ENCODE measurements at places on chromosomes 16 and 17.

DNA sequence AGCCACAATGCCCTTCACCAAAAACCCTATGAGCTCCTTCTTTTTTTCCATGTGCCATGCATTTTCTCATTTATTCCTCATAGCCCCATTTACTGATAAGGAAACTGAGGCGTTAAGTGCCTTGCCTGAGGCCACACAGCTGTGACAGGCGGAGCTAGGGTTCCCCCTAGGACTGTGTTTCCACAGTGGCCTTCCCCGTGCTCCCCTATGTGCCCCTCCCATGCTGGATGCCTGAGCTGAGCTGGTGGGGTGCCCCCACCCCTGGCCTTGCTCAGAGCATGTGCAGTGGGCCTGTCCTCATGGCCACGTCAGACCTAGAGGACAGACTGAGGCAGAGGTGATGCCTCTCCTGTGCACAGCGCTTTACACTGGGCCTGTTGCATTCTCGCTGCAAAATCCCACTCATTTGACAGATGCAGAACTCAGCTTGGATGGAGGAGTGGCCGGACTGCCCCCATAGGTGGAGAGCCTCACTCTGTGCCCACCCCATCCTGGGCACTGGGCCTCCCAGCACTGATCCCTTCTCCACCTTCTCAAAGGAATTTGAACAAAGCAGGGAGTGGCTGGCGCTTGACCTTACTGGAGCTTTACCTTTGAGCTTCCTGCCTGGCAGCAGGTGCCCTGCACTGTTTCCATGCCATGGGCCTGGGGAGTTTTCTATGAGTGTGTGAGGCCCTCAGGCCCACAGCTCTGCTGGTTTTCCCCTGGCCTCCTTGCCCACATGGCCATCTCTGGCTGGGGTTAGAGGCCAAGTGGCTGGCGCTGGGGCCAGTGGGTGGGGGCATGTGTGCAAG lies 2.6 kb downstream of the MAP2K3 start:
- DNase-seq: no peak

DNA sequence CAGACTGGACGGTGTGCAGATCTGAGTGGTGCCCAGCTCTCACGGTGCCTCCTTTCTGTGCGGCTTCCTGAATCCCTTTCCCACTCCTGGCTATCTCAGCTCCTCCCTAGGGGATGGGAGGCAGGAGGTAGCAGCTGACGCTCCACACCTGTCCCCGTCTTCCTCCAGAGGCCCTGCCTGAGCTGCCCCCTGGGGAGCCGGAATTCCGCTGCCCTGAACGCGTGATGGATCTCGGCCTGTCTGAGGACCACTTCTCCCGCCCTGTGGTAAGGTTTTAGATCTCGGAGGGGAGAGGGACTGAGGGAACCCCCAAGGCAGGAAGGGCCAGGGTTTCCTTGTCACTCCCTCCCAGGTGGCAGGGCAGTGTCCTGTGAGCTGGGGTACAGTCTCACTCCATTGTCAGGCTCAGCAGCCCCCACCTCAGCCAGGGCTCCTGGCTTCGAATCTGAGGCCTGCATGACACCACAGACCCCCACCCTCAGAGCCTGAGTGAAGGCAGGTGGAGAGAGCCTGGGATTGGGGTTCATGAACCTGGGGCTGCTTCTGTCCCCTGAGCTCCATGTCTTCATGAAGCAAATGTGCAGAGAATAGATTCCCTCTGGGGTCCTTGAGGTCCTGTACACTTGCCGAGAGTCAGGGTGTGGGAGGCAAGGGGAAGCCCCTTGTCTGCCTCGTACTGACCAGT lies 6.6 kb downstream of the DEF8 start:
- no peak for DNase-seq

GRCh38 chr16:51888016-51888415 lies 658.9 kb downstream of the TOX3 start:
- DNase-seq: no peak

DNA sequence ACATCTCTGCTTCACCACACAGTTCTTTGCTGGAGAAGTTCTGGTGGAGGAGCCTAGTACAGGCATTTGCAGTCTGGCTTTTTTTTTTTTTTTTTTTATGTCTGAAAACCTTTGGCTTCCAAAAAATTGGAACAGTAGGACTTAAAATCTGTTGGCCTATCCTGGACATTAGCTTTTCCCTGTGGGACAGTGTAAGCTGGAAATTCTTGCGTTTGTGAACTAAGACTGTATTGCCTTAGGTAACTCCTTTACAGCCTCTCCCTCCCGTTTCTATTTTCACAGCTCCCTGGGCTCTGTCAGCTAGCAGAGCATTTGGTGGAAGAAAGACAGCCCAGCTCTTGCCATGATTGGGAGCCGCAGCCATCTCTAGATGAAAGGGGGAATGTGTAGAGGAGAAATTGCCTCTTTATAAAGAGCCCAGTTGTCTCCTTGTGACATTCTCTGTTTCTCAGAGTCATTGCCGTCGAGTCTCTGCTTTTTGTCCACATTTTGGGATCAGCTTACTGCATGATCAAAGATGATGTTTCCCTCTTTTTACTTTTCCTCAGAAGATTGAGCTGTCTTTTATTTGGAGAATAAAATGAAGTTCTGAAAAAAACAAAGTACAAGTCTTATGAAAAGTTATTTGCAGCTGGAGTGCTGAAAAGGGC lies 227.5 kb downstream of the SPECC1 start:
- no peak for DNase-seq

DNA sequence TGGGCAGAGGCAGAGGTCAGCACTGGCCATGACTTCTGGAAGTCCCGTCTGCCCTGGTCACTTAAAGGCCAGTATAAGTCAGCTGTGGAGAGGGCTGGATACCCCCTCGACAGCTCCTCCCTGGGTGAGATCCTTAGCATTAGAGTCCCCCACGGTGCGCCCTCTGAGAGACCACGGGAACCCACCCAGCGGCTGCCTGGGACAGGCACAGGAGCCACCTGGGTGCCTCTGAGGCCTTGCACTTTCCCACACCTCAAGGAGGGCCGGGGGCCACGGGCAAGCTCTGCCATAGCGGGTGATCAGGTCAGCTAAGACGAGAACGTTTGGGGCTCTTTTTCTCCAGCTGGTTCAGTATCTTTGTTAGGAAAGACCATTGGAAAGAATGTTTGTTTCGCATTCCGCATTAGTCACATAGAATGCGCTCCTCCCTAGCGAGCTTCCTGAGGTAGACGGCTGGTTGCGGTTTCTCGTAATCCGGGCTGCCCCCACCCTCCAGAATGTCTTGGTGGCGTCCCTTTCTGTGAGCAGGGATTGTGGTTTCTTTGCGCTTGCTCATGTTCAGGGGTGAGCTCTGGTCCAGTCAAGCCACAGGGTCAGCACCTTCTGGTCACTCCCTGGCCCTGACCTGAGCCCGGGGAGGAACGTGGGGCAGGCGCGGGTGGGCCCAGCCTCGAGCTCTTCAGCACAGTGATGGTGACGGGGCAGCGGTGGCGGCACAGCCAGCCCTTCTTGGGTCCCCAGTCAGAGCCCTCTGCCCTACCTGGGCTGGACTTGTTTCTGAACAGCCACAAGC lies 25.2 kb downstream of the NME3 start:
- no peak for DNase-seq

GRCh38 chr17:60782742-60783141 lies 105.1 kb downstream of the BCAS3 start:
- DNase-seq: no peak

DNA sequence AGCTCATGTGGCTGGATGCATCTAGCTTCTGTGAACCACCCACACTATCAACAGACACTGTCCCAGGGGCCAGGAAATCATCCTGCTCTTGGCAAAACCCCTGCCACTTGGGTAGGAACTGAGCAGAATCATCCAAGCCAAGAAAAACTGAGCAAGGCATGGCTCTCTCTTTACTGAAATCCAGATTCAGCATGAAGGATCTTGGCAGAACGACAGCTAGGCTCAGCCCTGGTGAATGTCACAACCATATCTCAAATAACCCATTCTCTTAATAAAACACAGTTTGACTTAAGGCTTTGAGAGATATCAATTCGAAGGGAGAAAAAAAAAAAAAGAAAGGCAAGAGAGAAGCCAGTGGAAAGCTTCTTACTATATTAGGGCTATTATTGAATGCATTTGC lies 72.2 kb downstream of the MAF start:
- DNase-seq: no peak

GRCh38 chr17:32909787-32910369 lies 18.1 kb upstream of the TMEM98 start:
- peak; percentile 88 for DNase-seq

DNA sequence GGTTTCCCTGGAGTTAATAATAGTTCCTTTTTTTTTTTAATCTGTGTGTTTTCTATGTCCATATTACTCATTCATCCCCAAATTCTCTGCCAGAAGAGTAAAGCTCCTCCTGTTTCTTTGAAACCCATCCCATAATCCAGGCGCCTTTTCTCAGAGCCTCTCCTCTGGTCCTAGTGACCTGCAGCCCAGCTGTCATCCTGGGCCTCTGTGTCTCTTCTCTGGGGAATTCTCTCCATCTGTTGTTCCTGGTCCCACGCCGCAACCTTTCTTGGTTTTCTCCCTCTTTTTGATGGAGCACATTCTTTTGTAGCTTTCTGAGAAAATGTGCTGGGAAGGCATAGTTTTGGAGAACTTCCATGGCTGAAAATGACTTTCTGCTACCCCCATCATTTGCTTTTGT lies 10.2 kb downstream of the KATNB1 start:
- no peak for DNase-seq

GRCh38 chr16:14497245-14498082 lies 132.6 kb downstream of the PARN start:
- DNase-seq: no peak

- DNase-seq: no peak
These were observed 29.5 kb upstream of the ULK2 start for GRCh38 chr17:19897090-19897837.

- DNase-seq: no peak
These were observed 2.3 kb downstream of the ATP5MC1 start for GRCh38 chr17:48894886-48895285.

DNA sequence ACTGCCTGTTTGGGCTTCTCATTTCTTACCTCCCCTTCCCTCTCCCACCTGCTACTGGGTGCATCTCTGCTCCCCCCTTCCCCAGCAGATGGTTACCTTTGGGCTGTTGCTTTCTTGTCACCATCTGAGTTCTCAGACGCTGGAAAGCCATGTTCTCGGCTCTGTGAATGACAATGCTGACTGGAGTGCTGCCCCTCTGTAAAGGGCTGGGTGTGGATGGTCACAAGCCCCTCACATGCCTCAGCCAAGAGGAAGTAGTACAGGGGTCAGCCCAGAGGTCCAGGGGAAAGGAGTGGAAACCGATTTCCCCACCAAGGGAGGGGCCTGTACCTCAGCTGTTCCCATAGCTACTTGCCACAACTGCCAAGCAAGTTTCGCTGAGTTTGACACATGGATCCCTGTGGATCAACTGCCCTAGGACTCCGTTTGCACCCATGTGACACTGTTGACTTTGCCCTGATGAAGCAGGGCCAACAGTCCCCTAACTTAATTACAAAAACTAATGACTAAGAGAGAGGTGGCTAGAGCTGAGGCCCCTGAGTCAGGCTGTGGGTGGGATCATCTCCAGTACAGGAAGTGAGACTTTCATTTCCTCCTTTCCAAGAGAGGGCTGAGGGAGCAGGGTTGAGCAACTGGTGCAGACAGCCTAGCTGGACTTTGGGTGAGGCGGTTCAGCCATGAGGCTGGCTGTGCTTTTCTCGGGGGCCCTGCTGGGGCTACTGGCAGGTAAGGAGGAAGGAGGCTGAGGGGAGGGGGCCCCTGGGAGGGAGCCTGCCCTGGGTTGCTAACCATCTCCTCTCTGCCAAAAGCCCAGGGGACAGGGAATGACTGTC lies at the start of gene CD68:
Gene CD68 (plus strand): TSS at position 638 of the 833 bp plus-strand sequence. CDS start 40 bp downstream, at position 678.
- DNase-seq: peak; percentile 89

- DNase-seq: no peak
These were observed 2.6 kb upstream of the ZNF768 start for GRCh38 chr16:30528799-30529457.

- no peak for DNase-seq
These were observed 66.0 kb downstream of the BRIP1 start for GRCh38 chr17:61797283-61797682.

DNA sequence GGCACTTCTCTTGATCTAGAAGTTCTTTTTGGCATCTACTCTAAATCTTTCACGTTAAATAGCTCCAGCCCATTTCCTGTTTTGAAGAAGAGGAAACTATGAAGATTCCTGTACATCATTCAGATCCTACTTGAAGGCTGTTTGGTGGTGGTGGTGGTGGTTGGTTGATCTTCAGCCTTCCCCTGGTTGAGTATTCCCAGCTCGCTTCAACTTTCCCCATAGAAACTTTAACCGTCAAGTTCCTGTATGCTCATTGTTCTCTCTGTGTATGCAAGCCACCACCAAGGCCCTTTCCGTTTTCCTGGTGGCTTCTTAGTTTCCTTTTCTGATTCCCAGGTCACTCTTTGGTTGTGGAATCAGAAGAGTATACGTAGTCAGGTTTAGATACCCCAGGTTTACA lies 3.3 kb downstream of the LRRC46 start:
- no peak for DNase-seq

- DNase-seq: no peak
These were observed 84.7 kb upstream of the CLEC3A start for GRCh38 chr16:77937473-77938149.

- peak; percentile 52 for DNase-seq
These were observed 545 bp downstream of the ARHGAP17 start for GRCh38 chr16:25014500-25015147.

DNA sequence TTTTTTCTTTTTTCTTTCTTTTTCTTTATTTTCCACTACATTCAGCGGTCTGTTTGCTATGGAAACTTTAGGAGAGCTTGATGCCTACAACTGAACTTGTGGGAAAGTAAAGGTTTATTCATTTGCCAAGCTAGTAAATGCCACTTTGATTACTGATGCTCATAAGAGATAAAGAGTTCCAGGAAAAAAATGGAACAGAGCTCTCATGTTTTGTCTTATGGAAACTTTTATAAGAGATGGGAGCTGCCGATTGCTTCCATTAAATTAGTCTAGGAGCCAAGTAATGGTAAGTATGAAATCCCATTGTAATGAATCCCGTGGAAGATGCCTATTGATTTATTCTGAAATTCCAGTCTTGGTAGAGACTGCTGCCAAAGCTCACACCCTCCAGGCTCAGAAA lies 7.1 kb downstream of the ANKFN1 start:
- DNase-seq: no peak

DNA sequence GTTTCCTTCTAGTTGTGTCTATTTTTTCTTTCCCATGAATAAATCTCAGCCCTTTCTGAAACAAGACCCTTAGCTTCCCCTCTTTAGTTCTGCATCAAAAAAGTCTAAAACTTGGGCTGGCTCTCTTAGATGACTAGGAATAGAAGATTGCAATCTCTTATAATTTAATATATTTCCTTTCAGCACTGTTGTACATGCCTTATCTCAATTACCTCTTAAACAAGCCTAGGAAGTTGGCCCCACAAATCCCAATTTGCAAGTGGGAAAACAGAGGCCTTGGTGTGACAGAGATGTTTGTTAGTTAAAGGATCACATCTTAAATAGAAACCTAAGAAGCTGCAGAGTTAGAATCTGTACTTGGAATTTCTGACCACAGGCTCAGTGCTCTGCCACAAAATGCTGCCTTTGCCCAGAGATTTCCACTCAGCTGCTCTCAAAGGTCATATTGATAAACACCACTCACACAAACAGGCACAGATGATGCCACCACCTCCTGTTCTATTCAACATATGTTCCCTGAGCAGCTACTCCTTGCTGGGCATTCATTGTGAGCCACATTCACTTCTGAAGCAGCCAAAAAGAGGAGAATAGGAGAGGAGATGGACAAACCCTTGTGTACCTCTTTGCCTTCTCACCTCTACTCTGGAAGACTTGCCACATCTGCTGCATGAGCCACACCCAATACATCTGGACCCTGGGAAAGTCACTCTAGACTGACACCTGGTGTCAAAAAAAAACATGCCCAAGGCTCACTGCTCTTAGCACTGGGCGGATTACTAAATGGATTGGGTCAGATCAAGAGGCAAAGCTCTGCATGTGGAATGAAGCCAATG lies 5.5 kb downstream of the CCDC182 start:
- no peak for DNase-seq

All from tibial artery (tissue), 4 donors.